ENCODE measurements at places on chromosomes 1 and 21.

DNA sequence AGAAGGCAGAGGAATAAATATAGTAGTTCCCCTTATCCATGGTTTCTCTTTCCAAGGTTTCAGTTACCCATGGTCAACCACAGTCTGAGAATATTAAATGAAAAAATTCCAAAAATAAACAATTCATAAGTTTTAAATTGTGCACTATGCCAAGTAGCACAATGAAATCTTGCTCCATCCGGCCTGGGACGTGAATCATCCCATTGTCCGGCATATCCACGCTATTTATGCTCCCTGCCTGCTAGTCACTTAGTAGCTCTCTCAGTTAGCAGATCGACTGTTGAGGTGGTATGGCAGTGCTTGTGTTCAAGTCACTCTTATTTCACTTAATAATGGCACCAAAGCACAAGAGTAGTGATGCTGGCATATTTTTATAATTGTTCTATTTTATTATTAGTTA lies 58.6 kb upstream of the ARHGAP29 start:
- no peak for DNase-seq

GRCh38 chr1:156102633-156103511 lies 11.6 kb upstream of the LMNA start:
- no peak for DNase-seq

GRCh38 chr1:209595599-209596285 lies 12.2 kb downstream of the CAMK1G start:
- no peak for DNase-seq

DNA sequence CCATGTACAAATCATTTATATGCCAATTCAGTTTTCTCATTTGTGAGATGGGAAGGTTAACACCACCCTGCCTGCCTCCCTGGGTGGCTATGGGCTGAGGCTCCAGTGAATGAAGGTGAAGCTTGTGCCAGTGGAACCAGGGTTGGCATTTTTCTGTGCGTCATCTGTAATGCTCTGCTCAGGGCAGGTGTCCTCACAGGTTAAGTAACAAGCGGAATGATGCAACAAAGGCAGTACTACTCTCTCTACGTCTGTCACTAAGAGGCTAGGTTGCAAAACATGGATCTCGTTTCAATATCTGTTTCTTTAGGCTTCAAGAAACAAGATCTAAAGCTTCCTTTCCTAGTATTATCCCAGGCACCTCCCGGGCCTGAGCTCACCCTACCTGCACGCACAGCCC lies 67.0 kb upstream of the ZNF648 start:
- no peak for DNase-seq

DNA sequence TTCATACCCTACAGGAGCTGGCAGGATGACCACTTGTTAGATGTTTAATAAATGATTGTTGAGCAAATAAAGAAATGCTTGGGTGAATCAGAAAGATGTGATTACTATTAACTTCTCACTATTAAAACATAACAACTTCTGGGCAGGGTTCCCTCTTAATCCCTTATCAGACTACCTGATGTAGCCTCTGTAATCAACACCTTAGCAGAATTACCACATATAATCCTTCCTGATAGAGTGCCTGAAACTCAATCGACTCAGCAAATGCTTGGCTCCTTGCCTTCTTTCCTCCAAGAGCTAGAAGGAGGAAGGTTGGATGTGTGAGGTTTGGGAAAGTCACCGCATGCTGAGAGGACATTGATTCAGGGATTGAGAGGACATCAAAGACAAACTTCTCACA lies 34.8 kb upstream of the DSCAM start:
- no peak for DNase-seq

GRCh38 chr1:205082431-205082830 lies 1.8 kb downstream of the TMEM81 start:
- no peak for DNase-seq

DNA sequence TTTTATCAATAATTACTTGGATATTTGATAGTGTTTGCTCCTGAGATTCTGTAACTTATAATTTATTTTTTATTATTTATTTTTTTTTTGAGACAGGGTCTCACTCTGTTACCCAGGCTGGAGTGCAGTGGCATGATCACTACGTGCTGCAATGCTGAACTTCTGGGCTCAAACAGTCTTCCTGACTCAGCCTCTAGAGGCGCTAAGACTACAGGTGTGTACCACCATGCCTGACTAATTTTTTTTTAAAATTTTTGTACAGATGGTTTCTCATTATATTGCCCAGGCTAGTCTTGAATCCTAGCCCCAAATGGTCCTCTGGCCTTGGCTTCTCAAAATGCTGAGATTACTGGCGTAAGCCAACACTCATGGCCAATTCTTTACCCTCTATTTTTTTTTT lies 845.5 kb upstream of the ADGRL4 start:
- DNase-seq: peak; percentile 2

DNA sequence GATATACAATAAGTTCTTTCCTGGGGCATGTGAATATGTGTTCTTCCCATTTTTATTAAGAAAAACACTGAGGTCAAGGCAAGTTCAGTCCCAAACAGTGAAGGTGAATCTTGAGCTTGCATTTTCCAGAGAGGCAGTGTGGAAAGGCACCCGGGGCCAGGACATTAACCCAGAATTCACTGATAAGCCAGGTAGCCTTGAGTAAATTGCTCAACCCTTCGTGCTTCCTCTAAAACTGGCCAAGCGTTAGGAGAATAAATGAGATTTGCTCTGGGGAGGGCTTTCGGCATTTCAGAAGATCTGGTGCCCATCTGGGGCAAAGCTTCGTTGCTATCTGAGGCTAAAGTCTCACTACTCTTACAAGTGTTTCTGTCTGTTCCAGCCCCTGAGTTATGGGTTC lies 57.1 kb upstream of the KAZN start:
- no peak for DNase-seq

DNA sequence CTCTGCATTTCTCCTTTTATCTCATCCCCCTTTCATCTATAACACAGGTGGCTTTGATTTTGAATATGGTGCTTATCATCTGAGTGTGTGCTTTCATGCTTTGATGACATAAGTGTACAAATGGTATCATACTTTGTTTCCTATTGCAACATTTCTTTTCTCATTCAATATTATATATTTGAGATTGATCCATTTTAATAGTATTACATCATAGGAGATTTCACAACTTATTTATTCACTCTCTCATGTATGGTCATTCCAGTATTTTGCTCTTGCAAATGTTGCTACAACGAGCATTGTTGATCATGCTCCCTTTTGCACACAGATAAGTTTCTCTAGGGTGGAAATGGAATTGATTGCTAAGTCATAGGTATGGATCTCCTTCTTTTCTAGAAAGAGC lies 302.8 kb downstream of the KIF26B start:
- DNase-seq: no peak

GRCh38 chr1:145858238-145858900 lies 512 bp downstream of the PIAS3 start:
- DNase-seq: peak; percentile 59

GRCh38 chr1:28582248-28582615 lies 9.8 kb upstream of the RAB42 start:
- DNase-seq: no peak

DNA sequence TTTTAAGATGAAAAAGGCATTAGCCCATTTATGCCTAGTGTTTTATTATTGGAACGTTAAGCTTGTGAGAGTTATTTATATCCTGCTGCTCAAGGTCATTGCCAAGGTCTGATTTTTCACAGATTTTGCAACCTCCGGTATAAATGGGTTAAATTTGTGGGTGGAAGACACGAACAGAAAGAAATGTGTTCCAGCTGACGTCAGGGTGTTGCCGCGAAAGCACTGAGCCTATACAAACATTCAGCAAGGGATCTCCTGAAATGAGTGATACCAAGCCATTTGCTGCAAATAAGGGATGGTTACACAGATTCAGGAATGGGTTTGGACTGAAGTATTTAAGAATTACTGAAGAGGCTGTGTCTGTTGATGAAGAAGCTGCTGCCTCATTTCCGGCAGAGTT lies 32.2 kb downstream of the TMED5 start:
- DNase-seq: no peak

- DNase-seq: no peak
These were observed 10.9 kb upstream of the GNL2 start for GRCh38 chr1:37606481-37607263.

- DNase-seq: no peak
These were observed 181.8 kb downstream of the KAZN start for GRCh38 chr1:14780271-14780670.

DNA sequence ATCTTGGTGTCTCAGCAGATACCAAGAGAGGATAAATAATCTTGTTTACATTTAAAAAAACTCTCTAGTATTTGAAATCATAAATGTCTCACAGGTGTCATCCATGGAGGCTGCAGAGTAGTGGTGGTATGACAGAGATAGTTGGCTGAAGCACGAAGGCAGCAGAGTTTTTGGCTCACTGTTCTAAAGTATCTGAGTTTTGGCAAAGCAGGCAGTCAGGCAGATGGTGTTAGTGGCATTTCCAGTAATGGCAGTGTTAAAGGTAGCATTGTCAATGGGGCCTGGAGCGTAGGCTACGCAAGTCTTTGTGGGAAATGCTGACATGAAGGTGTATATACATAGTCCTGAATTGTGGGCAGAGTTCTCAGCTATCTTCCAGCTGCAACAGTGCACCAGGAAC lies 68.5 kb upstream of the HSD17B7 start:
- no peak for DNase-seq

DNA sequence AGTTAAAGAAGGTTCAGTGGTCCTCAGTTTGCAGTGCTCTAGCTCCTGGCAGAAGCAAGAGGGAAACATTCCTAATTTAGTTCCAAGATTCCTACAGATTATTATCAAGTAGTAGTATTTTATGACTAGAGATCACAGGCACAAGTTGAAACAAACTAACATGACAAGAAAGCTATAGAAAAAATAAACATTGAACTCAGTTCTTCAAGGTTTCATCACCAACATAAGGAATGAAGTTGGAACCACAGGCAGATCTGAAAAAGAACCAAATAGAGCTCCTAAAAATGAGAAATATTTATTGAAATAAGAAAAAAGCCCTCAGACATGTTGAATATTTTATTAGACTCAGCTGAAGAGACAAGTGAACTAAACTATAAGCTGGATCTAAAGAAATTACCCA lies 40.6 kb downstream of the PDC start:
- no peak for DNase-seq

GRCh38 chr21:36509973-36510664 lies 30.2 kb upstream of the CLDN14 start:
- DNase-seq: no peak

DNA sequence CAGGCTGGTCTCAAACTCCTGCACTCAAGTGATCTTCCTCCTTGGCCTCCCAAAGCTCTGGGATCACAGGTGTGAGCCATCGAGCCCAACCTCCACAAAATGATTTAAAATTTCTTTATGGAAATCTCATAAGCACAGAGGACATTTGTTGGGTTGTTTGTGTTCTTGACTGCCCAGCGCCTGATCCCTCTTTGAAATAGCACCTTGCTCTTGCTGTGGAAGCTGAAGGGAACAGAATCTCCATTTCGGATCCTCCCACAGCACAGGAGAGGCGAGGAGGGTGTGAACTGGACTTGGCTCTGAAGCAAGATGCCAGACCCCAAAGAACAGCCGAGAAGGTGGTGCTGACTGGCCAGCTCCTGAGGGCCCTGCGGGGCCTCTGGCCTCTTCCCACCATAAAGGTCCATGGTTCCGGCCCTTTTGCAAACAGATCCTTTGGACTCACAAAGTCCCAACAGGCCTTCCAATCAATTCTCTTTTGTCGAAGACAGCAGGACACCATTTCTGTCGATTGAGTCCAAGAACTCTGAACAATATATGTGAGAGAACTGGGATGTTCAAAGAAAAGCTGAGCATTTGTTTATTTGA lies 45.6 kb upstream of the COA6 start:
- DNase-seq: no peak

DNA sequence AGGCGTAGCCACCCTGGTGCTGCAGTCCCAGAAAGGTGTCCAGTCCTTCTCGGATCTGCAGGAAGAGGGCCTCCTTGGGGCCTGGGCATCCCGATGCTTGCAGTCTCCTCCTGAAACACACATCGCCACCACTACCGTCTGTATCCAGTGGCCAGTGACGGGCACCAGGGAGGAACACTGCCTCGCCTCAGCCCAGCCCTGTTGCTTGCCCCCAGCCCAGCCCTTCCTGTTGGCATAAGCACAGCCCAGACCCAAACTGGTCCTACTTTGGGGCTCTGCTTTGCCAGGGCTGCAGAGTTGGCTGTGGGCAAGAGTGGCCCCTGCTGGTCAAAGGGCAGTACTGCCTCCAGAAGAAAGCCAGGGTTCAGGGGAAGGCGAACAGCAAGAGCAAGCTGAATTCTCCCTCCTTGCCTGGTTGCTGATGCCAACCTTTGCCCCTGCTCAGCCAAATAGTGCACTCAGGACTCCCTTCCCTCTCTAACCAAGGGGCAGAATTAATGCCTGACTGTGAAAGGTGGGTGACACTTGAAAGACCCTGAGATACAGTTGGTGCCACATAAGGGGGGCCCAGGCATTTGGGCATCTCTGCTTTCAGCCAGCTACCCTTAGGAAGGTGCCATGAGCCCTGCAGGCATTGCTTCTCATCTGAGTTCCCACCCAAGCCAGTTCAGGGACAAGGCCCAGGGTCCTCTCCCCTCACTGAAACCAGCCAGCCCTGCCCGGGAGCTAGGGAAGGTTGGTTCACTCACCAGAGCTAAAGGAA lies 11.1 kb upstream of the ARHGEF2 start:
- peak; percentile 58 for DNase-seq

GRCh38 chr1:54241364-54241763 lies 41.4 kb downstream of the MRPL37 start:
- no peak for DNase-seq

- DNase-seq: peak; percentile 18
These were observed 93.4 kb upstream of the CSF3R start for GRCh38 chr1:36576118-36576517.

- DNase-seq: no peak
These were observed 6.0 kb downstream of the TNFRSF14 start for GRCh38 chr1:2561898-2562895.

GRCh38 chr1:220971221-220971620 lies 92.0 kb downstream of the HLX start:
- DNase-seq: no peak

- no peak for DNase-seq
These were observed 24.3 kb upstream of the ENO1 start for GRCh38 chr1:8902765-8903164.

GRCh38 chr21:34881421-34881820 lies 167.7 kb downstream of the RUNX1 start:
- DNase-seq: no peak

DNA sequence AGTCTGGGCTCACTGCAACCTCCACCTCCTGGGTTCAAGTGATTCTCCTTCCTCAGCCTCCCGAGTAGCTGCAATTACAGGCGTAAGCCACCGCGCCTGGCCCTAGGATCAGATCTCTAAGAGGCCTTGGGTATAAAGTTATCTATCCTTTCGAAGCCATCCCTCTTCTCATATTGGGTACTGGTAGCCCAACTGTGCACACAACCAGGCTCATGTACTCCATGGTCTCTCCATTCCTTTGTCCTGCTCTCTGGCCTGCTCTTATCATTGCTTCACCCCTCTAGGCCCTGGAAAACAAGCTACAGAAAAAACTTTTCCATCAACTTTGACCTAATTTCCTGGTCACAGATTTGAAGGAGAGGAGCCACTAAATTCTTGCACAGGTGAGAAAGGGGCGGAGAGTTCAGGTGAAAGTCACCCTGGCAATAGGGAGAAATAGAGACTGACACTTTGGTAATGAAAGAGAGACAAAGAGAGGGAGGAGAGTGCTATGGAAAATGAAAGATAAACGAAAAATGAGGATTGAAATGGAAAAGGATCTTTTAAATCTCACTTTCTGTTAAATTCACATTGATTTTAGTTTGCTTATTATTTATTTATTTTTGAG lies 6.0 kb downstream of the TXNIP start:
- DNase-seq: no peak

- no peak for DNase-seq
These were observed 43.9 kb downstream of the NOS1AP start for GRCh38 chr1:162113419-162113818.

GRCh38 chr1:156342166-156342955 lies 4.0 kb downstream of the TSACC start:
- no peak for DNase-seq

GRCh38 chr1:208137193-208137592 lies 107.0 kb downstream of the PLXNA2 start:
- DNase-seq: no peak
